Upper lobe of right lung (tissue), 1 donor: ENCODE measurements at places on chromosomes 6 and 20. TPM values are rescaled to one million over a fixed set of nuclear protein-coding genes. Genes with fewer than 3 reads are reported as not detected.

DNA sequence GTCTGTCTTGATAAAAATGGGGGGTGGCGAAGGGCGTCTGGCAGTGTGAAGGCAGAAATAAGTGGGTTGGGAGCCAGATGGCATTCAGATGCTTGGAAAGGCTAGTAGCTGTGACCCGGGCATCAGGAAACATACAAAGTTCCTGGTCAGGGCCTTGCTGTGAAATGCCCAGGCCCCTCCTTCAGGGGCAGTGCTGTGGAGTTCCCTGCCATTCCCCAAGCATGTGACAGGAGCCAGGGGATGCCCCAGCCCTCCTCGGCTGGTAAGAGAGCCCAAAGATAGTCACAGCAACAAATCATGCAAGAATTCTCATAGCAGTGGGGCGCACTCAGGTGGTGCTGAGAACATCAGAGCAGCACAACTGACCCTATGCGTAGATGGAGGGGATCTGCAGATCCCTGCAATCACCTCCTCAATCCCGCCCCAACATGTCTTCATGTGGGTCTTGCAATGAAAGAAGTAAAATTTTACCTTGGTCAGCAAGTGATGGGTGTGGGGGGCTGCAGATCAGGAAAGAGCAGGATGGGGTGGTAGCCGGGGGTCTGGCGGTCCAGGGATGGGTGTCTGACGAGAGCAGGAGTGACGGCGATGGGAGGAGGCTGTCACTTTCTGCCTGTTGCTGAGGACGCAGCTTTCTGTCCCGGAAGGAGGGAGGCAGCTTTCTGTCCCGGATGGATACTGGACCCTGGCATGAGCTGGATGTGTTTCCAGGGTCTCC, 39.5 kb downstream of the SLC22A1 start:
- H3K4me3 ChIP-seq = no peak overlapping the region
- no peaks in the 10 kb centered on the region for H3K36me3 ChIP-seq
- no peaks in the 10 kb centered on the region for H3K27me3 ChIP-seq
- H3K27ac ChIP-seq = no peak overlapping the region

DNA sequence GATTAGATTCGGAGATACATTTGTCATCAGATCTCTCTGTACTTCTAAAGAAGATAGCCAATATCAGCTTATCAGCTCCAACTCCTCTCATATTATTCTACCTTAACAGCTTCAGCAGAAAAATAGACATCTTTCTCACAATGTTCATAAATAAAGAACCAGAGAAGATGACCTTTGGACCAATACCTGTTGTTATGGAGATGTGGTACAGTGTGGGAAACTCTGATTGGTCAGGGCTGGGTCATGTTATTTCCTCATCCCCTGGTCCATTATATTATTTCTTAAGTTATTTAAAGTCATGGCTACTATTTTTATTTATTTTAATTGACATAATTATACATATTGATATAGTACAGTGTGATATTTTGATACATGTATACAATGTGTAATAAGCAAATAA, 35.9 kb upstream of the POLR1H start:
- H3K27me3 ChIP-seq = no peaks in the 10 kb centered on the region
- H3K36me3 ChIP-seq = no peaks in the 10 kb centered on the region
- DNase-seq = no peak
- H3K27ac ChIP-seq = no peak overlapping the region
- no peaks in the 10 kb centered on the region for H3K4me1 ChIP-seq

IRF4 gene
- 3.7 TPM for total RNA-seq

GRCh38 chr6:22826961-22827360, 257.6 kb downstream of the HDGFL1 start:
- H3K27me3 ChIP-seq = no peaks in the 10 kb centered on the region
- H3K36me3 ChIP-seq = no peaks in the 10 kb centered on the region
- DNase-seq = no peak
- H3K27ac ChIP-seq = peak overlapping the region; percentile 58
- H3K4me3 ChIP-seq = no peak overlapping the region

DNA sequence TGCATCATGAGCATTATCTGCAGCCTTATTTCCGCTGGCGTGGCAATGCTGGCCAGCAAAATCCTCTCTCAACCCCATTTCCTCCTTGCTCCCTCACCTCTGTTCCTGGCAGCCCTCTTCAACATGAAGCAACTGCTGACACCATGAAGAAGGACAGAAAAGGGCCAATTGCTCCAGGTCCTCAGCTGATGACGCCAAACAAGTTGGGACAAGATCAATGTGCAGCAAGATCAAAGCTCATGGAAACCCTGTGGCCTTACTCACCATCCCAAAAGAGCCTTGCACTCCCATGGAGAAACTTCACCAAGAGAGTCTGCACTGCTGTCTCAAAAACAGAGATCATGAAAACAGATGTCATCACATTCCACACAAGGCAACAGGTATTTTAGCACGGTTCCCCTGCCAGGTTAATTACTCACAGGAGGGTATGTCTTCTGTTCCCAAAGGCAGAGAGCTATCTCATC, 7.4 kb downstream of the GFOD1 start:
- H3K27ac ChIP-seq = no peak overlapping the region
- no peaks in the 10 kb centered on the region for H3K36me3 ChIP-seq
- H3K4me3 ChIP-seq = no peak overlapping the region
- peaks cover 9% of the 10 kb centered on the region for H3K4me1 ChIP-seq
- no peak for DNase-seq
- H3K27me3 ChIP-seq = no peaks in the 10 kb centered on the region

GRCh38 chr6:42010185-42010891, 40.0 kb upstream of the TAF8 start:
- H3K27ac ChIP-seq = peak overlapping the region; percentile 7
- no peak overlapping the region for H3K4me3 ChIP-seq
- peaks cover 44% of the 10 kb centered on the region for H3K4me1 ChIP-seq
- no peaks in the 10 kb centered on the region for H3K36me3 ChIP-seq
- no peaks in the 10 kb centered on the region for H3K27me3 ChIP-seq
